ENCODE measurements at places on chromosomes 11 and 22.
A peak's percentile ranks its signal among the peaks of the same experiment; 100 is the strongest.

- H3K4me1 ChIP-seq: no peaks in the 10 kb centered on the region
- DNase-seq: no peak
- H3K4me3 ChIP-seq: no peak overlapping the region
- H3K27ac ChIP-seq: no peak overlapping the region
- peaks cover 42% of the 10 kb centered on the region for H3K36me3 ChIP-seq
These were observed 41.4 kb downstream of the PPME1 start for GRCh38 chr11:74212533-74212932.

DNA sequence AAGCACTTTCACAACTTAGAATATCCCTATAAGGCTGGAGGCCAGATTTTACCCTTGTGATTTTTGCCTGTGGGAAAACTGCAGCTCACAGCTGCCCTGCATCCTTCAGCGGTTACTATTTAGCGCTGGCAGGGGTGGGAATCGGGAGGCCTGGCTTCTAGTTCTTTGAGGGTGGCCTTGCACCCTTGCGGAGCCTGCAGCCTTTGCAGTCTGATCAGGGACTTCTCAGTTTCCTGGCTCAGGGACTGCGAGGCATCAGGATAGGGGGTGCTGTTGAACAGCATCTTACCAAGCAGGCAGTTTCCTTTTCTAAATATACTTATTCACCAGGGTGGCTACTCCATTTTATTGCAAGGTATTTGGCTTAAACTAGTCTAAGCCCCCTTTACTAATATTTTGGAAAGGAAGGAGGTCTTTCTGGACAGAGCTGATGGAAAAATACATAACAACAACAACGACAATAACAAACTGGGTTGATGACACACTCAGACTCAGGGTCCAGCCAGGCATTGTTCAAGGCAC lies 2.9 kb upstream of the APOA1 start:
- no peak for DNase-seq
- H3K36me3 ChIP-seq: peaks cover 6% of the 10 kb centered on the region
- H3K4me1 ChIP-seq: peaks cover 11% of the 10 kb centered on the region
- H3K27ac ChIP-seq: no peak overlapping the region
- H3K4me3 ChIP-seq: no peak overlapping the region

DNA sequence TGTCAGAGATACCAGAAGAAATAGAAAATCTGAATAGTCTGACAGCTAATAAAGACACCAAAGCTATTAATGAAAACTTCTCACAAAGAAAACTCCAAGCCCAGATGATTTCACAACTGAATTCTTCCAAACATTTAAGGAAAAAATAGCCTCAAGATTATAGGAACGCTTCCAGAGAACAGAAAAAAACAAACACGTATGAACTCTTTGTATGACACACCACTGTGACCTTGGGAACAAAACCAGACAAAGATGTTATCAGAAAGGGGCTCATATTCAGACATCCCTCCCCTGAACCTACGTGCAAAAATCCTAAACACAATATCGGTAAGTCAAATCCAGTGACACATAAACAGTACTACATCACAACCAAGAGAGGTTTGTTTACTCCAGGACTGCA lies 23.5 kb downstream of the CERK start:
- no peak overlapping the region for H3K27ac ChIP-seq
- H3K27me3 ChIP-seq: no peaks in the 10 kb centered on the region
- peaks cover 63% of the 10 kb centered on the region for H3K36me3 ChIP-seq
- H3K4me3 ChIP-seq: no peak overlapping the region

GRCh38 chr11:115963156-115963555 lies 458.9 kb upstream of the CADM1 start:
- no peak overlapping the region for H3K27ac ChIP-seq
- no peaks in the 10 kb centered on the region for H3K4me1 ChIP-seq
- H3K27me3 ChIP-seq: no peaks in the 10 kb centered on the region
- H3K4me3 ChIP-seq: no peak overlapping the region

DNA sequence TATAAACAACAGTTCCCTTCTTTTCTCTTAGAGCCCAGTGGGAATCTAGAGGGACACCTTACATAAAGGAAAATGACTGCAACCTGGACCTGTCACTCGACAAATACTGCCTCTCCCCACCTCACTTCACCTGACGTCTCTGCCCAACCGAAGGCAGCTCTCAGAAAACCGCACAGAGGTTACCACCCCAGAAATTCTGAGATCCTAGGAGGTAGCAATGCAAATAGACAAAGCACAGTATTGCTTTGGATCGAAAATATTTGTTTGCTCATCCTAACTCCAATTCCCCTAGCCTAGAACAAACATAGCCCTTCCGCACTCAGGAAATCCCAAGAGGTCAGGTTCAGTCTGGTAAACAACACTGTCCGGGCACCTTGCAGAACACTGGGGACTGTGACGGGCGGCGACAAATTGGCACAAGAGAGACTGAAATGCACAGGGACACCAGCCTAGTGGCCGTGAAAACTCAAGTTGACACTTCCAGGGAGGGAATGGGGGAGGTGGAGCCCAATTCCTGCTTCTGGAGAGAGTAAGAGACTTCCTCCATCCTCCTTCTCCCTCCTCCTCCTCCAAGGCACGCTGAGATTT lies 420 bp upstream of the TRIM44 start:
- peaks cover 32% of the 10 kb centered on the region for H3K4me1 ChIP-seq
- peaks cover 11% of the 10 kb centered on the region for H3K27me3 ChIP-seq
- H3K4me3 ChIP-seq: peak overlapping the region; percentile 81
- peak overlapping the region; percentile 74 for H3K27ac ChIP-seq

DNA sequence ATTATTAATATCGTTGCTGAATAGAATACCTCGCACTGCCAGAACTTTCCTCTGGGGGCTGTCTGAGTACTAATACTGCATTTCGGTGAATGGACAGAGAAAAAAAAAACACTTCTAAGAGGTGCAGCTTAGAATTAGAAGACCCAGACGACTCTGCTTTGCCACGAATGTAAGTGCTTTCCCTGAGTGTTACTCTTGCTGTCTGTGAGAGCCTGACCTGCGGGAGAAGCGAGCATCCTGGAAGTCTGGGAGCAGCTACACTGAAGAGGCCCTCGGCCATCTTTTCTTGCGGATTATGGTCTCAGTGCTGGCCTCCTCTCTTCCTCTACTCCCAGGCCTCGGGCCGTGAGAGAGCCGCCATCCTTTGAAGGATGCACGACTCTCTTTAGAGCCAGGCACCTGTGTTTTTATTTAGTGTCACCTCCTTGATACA lies 94.9 kb downstream of the SCN3B start:
- H3K27me3 ChIP-seq: no peaks in the 10 kb centered on the region
- H3K36me3 ChIP-seq: peaks cover 5% of the 10 kb centered on the region
- DNase-seq: no peak
- H3K4me1 ChIP-seq: peaks cover 18% of the 10 kb centered on the region
- H3K4me3 ChIP-seq: no peak overlapping the region

- H3K4me1 ChIP-seq: peaks cover 2% of the 10 kb centered on the region
- peaks cover 2% of the 10 kb centered on the region for H3K27me3 ChIP-seq
- H3K4me3 ChIP-seq: no peak overlapping the region
- DNase-seq: no peak
- no peak overlapping the region for H3K27ac ChIP-seq
- no peaks in the 10 kb centered on the region for H3K36me3 ChIP-seq
These were observed 67.5 kb upstream of the MS4A8 start for GRCh38 chr11:60631944-60632343.

All from activated CD4-positive, alpha-beta memory T cell treated with anti-CD3 and anti-CD28 coated beads, Interleukin-2, amount 10 ng/mL, durations not matched to agents 7 days and 5 days (primary cell).